ENCODE measurements at places on chromosomes 7 and 10.

DNA sequence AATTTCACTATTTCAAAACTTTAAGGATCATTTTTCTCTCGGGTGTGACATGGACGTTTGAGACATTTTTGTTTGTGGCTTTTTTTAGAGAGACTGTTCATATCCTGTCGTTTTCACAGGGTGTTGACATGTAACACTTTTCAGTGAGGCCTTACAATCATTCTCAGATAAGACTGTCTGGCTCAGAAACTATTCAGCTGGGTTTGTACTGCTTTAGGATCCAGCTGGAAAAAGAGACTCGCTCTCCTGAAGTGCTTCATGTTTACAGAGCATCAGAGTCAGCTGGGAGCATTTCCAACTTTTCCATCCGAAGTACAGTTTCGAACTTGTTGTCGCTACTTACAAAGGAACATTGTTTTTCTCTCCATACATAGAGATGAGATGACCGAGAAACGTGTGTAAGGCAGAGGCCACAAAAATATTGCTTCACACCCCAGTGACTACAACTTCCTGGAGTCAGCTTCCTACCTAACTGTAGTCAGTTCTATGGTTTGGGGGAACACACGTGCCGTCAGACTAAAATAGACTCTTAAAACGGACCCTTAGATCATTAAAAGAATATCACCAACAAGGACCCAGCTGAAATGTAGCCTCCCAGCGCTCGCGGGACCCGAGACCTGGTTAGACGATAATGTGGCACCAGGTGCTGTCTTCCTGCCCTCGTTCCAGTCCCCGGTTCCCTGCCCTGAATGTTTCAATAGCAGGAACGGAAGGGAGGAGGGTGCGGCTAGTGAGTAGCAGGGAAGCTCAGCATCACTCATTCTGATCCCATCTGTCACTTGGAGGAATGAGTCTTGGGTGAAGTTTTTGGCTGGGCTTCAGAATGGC, 78.0 kb downstream of the MKI67 start:
- H3K27ac ChIP-seq: no peak overlapping the region
- no peaks in the 10 kb centered on the region for H3K27me3 ChIP-seq
- H3K36me3 ChIP-seq: no peaks in the 10 kb centered on the region
- H3K4me3 ChIP-seq: no peak overlapping the region
- no peaks in the 10 kb centered on the region for H3K4me1 ChIP-seq

- no peaks in the 10 kb centered on the region for H3K36me3 ChIP-seq
- DNase-seq: peak; percentile 34
- no peaks in the 10 kb centered on the region for H3K4me1 ChIP-seq
These were observed 122.7 kb downstream of the CUL2 start for GRCh38 chr10:34967335-34967880.

DNA sequence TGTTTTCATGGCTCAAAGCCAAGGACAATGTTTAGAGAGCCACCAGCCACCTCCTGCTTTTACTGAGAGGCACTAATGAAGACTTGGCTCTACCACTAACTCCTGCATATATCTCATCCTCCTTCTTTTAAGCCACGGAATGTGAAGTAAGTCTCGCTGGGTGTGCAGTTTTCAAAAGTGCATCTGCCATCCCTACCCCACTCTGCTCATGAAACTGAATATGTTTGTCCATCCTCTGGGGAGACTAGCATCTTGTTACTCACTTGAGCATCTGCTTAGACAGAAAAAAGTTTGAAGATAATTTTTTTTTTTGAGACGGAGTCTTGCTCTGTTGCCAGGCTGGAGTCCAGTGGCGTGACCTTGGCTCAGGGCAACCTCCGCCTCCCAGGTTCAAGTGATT, 40.8 kb downstream of the EPDR1 start:
- H3K4me3 ChIP-seq: no peak overlapping the region
- H3K27ac ChIP-seq: no peak overlapping the region
- DNase-seq: no peak
- no peaks in the 10 kb centered on the region for H3K27me3 ChIP-seq
- no peaks in the 10 kb centered on the region for H3K4me1 ChIP-seq

DNA sequence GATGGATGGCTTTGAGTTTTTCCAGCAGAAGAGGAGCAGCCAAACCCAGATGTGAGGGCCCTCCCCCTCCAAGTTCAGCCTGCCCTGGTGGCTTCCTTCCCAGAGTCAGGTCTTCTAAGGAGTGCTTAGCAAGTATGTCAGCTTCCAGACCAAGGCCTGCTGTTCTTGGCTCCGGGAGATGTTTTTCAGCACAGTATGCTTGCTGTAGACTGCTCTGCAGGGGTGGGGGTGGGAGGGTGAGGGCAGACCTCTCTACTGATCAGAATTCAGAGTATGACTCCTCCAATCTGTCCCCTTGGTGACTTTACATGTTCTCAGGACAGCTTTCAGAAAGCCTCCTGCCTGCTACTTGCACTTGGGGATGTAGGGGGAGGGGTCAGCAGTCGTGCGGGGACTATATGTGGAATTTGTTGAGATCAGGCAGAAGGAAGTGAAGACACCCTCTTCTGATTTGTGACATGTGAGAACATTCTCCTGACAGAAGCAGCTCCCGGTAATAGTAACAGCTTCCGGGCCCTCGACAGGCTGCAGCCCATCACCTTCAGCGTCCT, 516.4 kb upstream of the ZMIZ1 start:
- no peaks in the 10 kb centered on the region for H3K36me3 ChIP-seq
- H3K27ac ChIP-seq: peak overlapping the region; percentile 86
- peak; percentile 94 for DNase-seq
- H3K4me3 ChIP-seq: no peak overlapping the region

GRCh38 chr10:108052981-108053380, 888.5 kb upstream of the SORCS1 start:
- no peaks in the 10 kb centered on the region for H3K27me3 ChIP-seq
- no peaks in the 10 kb centered on the region for H3K4me1 ChIP-seq
- no peaks in the 10 kb centered on the region for H3K36me3 ChIP-seq
- no peak overlapping the region for H3K27ac ChIP-seq
- H3K4me3 ChIP-seq: no peak overlapping the region
- DNase-seq: no peak

GRCh38 chr7:13320333-13320732, 632.9 kb downstream of the ARL4A start:
- no peaks in the 10 kb centered on the region for H3K4me1 ChIP-seq
- H3K4me3 ChIP-seq: no peak overlapping the region
- no peak for DNase-seq
- no peaks in the 10 kb centered on the region for H3K36me3 ChIP-seq
- no peak overlapping the region for H3K27ac ChIP-seq

- no peaks in the 10 kb centered on the region for H3K27me3 ChIP-seq
- H3K4me3 ChIP-seq: no peak overlapping the region
- H3K36me3 ChIP-seq: no peaks in the 10 kb centered on the region
- no peak overlapping the region for H3K27ac ChIP-seq
- DNase-seq: no peak
These were observed 98.8 kb downstream of the CACNB2 start for GRCh38 chr10:18238870-18239485.

DNA sequence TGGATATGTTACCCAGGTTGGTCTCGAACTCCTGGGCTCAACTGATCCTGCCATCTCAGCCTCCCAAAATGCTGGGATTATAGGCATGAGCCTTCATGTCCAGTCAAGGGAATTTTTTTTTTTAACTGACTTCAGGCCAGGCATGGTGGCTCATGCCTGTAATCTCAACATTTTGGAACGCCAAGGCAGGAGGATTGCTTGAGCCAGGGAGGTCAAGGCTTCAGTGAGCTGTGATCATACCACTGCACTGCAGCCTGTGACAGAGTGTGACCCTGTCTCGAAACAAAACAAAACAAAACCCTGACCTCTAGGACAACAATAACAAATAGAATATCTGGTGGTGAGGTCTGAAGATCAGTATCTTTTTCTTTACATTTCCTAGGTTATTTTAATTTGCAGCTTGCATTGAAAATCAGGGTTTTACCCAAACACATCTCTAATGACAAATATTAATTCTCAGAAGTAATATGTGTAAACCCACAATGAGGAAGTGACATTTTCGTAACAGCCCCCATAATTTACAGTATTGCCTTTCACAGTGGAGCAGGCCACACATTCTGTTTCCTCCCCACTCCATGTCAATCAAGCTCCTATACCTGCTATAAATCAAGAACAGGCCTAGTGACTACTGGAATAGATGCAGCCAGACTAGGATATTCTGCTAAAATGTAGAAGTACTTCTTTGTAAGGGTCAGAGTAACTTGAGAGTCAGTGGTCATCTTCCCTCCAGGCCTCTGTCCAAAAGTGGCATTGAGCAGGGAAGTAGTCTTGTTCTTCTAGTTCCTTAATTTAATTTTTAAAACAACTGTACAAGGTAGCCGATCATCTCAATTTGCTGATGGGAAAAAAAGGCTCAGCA, 43.3 kb upstream of the ECHDC3 start:
- no peaks in the 10 kb centered on the region for H3K4me1 ChIP-seq
- H3K4me3 ChIP-seq: no peak overlapping the region
- no peaks in the 10 kb centered on the region for H3K27me3 ChIP-seq
- no peaks in the 10 kb centered on the region for H3K36me3 ChIP-seq

DNA sequence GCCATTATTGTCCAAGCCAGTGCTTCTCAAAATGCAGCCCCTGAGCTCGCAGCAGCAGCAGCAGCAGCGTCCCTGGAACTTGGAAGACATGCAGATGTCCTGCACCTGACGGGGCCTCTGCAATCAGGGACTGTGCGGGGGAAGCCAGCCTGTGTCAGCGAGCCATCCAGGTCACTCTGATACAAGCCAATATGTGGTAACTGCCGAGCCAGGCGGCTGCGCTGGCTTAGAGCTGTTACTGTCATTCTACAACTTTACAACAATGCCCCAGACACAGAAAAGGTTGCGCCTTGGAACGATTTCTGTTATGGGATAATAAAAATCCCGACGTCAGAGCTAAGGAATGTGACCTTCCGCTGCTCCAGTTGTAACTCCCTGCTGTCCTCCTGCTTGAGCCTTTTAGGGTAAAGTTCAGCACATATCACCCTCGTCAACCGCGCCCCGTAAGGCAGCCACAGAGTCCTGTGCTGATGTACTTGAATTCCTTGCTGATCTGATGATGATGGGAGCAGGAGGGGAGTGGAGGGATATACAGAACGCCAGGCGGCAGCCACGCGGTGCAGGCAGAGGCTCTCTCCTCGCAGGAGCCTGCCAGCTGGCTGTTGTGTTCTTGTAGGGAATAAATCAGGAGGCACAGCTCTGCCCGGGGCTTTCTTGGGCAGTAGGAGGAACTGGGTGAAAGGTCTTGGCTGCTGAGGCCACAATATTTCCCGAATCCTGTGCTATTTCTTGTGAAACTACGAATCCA, 20.0 kb upstream of the CRYGN start:
- peak overlapping the region; percentile 94 for H3K27ac ChIP-seq
- no peaks in the 10 kb centered on the region for H3K36me3 ChIP-seq
- H3K4me1 ChIP-seq: peaks cover 11% of the 10 kb centered on the region

- no peaks in the 10 kb centered on the region for H3K36me3 ChIP-seq
- no peak overlapping the region for H3K4me3 ChIP-seq
- no peak overlapping the region for H3K27ac ChIP-seq
- no peak for DNase-seq
These were observed 41.8 kb upstream of the CC2D2B start for GRCh38 chr10:95865814-95866466.

- DNase-seq: no peak
- H3K4me3 ChIP-seq: no peak overlapping the region
- H3K27me3 ChIP-seq: no peaks in the 10 kb centered on the region
- no peak overlapping the region for H3K27ac ChIP-seq
- H3K36me3 ChIP-seq: no peaks in the 10 kb centered on the region
These were observed 125.0 kb downstream of the TEX36 start for GRCh38 chr10:125557801-125558505.

DNA sequence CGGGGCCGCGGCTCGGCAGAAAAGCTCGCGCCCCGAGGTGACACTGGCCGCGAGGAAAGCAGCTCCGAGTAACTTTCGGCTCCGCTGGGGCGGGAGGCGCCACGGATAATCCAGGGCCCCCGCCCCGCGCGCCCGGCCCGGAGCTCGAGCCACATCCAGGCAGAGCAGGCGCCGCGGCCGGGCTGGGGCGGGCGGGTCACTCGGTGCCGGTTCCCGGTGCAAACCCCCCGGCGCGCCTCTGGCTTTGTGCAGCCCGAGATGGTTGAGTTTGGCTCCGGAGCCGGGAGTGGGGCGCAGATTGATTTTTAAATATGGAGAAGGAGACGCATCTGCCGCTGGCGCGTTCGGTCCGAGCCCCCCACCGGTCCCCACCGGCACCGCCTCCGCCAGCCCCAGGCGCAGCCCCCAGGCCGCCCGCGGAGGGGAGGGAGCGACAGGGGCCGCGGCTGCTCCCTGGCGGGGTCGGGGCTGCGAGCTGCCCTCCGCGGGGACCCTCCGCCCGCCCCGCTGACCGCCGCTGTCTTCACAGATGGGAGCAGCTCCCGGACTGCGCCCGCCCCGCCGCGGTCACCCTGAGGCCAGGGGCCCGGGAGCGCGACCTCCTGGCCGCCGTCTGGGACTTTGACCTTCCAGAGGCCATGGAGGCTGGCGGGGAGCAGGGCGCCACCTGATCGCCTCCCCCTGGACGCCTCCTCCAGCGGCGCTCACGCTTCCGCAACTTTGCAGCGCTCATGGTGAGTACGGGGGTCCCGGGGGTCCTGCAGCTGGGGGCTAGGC, 643 bp downstream of the ADGRA1 start:
- no peaks in the 10 kb centered on the region for H3K27me3 ChIP-seq
- no peaks in the 10 kb centered on the region for H3K36me3 ChIP-seq
- no peak overlapping the region for H3K27ac ChIP-seq
- peaks cover 9% of the 10 kb centered on the region for H3K4me1 ChIP-seq
- no peak overlapping the region for H3K4me3 ChIP-seq
- DNase-seq: no peak

GRCh38 chr7:16323313-16323712, 98.0 kb downstream of the CRPPA start:
- H3K36me3 ChIP-seq: no peaks in the 10 kb centered on the region
- no peak for DNase-seq
- H3K27me3 ChIP-seq: no peaks in the 10 kb centered on the region
- H3K4me1 ChIP-seq: no peaks in the 10 kb centered on the region

- no peak overlapping the region for H3K27ac ChIP-seq
- H3K4me3 ChIP-seq: no peak overlapping the region
- DNase-seq: no peak
These were observed 13.1 kb upstream of the SLC35B4 start for GRCh38 chr7:134329614-134330346.

DNA sequence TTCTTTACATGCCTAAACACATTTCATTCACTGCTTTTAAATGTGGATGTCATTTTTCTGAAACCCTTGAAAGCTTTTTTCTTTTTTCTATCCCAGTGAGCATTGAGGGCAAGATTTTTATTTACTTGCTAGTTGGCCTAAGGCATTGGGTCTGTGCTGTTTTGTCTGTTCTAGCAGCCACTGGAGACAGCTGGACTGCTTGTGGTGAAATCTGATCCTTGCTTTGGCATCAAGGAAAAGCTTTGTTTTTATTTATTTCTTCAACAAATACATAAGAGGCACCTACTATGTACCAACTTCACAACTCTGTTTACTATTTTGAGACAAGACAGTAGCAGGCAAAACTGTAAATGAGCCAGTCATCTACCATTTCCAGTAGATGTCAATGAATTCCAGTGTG, 28.4 kb upstream of the PDLIM1 start:
- H3K27me3 ChIP-seq: no peaks in the 10 kb centered on the region
- no peak overlapping the region for H3K4me3 ChIP-seq
- H3K27ac ChIP-seq: no peak overlapping the region
- DNase-seq: no peak
